ENCODE measurements at places on chromosomes 2 and 18. TPM values are rescaled to one million over a fixed set of nuclear protein-coding genes. Genes with fewer than 3 reads are reported as not detected.

GRCh38 chr18:13288509-13289133 is 70.1 kb downstream of the LDLRAD4 start:
- no peak for DNase-seq

- no peak for DNase-seq
Observed at GRCh38 chr2:216316743-216317142, 55.5 kb downstream of the MARCHF4 start.

- peak; percentile 52 for DNase-seq
Observed at GRCh38 chr2:70132244-70133126, 45.2 kb downstream of the PCBP1 start.

DNA sequence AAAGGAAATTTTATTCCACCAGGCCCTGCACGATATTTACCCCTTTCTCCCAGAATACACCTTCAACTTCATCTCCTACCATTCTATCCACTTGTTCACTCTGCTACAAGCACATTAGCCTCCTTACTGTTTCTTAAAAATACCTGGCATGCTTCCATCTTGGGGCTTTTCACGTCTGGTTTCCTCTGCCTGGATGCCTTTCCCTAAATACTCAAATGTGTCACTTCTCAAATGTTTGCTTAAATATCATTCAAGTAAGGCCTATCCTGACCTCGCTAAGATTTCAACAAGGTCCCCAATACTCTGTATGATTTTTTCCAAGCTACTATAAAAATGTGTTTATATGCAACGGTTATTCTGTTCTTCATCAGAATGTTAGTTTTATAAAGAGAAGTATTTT is 433.0 kb upstream of the CHAC2 start:
- no peak for DNase-seq

The ITGB6 gene
- 20.3 TPM for polyA plus RNA-seq

The CCNYL1 gene
- polyA plus RNA-seq, result 12.0 TPM

DNA sequence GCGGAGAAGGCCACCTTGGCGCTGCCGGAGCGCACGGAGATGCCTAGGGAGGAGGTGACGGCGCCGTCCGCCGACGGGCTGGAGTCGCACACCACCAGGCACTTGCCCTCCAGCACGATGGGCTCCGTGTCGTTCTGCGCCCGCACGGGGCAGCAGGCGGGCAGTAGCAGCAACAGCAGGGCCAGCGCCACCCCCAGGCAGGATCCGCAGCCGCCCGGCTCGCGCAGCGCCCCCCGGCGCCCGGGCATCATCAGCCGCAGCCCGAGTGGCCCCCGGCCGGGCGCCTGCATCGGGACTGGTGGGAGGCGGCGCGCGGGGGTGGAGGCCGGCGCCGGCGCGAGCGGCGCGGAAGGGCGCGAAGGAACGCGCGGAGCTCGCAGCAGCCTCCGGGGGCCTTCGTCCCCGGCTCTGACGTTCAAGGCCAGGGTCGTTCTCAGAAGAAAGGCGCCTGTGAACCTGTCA is 2.2 kb downstream of the CBLN2 start:
- peak; percentile 18 for DNase-seq

- peak; percentile 92 for DNase-seq
Observed at GRCh38 chr2:231925303-231926179, 655 bp downstream of the NPPC start.

- DNase-seq, result no peak
Observed at GRCh38 chr18:5969355-5969988, 74.2 kb upstream of the TMEM200C start.

The ARPC2 gene
- polyA plus RNA-seq, result 436 TPM

GRCh38 chr2:159133797-159134196 is 152.7 kb downstream of the WDSUB1 start:
- no peak for DNase-seq

DNA sequence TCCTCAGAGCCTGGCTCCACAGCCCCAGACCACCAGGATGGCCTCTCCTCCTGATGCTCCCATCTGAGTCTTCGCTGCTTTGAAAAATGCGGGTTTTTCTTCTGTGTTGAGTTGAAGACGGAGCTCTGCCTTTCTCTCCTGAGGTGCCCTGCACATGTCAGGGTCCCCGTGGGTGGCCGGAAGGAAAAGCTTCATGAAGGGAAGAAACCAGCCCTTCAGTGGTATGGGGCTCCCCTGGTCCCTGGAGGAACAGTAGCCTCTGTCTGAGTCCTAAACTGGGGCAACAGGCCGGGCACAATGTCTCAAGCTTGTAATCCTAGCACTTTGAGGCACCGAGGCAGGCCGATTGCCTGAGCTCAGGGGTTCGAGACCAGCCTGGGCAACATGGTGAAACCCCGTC is 54.7 kb upstream of the CAB39 start:
- DNase-seq, result no peak

GRCh38 chr2:5749347-5749746 is 57.2 kb downstream of the SOX11 start:
- DNase-seq, result no peak

The ATP9B gene
- 14.6 TPM for polyA plus RNA-seq

GRCh38 chr2:109516445-109517117 is 97.2 kb downstream of the SEPTIN10 start:
- DNase-seq, result peak; percentile 81

GRCh38 chr2:24088821-24089359 is 4.3 kb upstream of the TP53I3 start:
- DNase-seq, result no peak

GRCh38 chr18:75923169-75923568 is 495.7 kb upstream of the SMIM21 start:
- peak; percentile 17 for DNase-seq

DNA sequence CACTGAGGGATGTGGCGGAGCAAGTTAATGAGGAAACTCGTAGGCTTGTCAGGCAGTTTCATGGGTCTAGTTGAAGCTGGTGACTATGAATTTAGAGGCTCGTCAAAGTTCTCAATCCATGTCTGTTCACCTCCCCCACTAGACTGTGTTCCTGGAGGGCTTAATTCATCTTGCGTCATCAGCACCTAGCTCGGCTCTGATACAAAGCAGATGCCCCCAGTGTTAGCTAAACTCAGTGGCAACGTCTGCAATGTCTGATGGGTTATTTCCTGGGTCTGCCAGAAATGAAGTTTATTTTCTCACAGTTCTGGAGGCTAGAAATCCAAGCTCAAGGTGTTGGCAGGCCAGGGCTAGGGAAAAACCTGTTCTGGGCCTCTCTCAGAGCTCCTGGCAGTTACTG is 140.6 kb downstream of the PID1 start:
- DNase-seq, result peak; percentile 27

GRCh38 chr18:48990481-48991318 is 39.9 kb upstream of the SMAD7 start:
- peak; percentile 75 for DNase-seq

The TRIM43 gene
- not detected for polyA plus RNA-seq

- no peak for DNase-seq
Observed at GRCh38 chr2:608297-608696, 68.9 kb downstream of the TMEM18 start.

DNA sequence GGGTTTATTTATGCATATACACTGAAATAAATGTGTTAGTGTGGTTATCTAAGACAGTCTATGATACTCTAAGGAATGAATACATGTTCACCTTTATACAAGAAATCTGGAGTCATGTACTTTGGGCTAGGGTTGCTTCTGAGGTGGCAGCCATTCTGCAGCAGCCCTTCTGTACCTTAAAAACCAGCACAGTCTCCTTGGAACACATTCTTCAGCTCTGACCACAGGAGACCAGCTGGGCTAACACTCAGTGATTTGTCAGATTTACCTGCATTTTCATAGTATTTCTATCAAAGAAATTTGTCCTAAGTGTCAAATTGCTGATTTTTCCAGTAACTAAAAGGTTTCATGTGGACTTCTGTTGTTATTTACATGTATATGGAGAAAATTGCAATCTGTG is 167.7 kb downstream of the CAMKMT start:
- DNase-seq, result no peak

The TSPYL6 gene
- polyA plus RNA-seq, result not detected

DNA sequence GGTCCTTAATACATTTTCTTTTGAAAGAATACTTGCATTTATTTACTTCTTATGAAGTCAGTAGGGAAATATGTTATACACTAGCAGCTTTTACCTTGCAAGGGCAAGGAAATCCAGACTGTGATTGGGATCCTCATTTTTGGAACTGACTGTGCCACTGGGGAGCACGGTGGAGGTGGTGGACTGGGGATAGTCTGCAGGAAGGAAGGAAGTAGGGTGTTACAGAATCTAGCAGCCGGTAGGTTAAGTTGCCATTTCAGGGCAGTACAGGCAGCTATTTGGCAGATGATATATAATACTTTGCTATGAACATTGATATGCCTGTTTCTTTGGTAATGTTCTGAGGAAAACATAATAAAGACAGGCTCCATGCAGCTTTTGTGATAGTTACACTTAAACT is 238.3 kb downstream of the PHLPP1 start:
- DNase-seq, result no peak

DNA sequence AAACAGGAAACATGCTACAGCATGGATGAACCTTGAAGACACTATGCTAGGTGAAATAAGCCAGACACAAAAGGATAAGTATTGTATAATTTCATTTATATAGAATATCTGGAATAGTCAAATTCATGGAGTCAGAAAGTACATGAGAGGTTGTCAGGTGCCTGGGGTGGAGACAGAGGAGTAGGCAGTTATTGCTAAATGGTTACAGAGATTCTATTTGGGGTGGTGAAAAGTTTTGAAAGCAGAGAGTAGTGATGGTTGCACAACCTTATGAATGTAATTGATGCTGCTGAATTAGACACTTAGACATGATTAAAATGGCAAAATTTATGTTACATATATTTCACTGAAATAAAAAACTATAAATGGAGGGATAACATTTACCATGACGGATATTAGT is 197.4 kb downstream of the VAPA start:
- no peak for DNase-seq

DNA sequence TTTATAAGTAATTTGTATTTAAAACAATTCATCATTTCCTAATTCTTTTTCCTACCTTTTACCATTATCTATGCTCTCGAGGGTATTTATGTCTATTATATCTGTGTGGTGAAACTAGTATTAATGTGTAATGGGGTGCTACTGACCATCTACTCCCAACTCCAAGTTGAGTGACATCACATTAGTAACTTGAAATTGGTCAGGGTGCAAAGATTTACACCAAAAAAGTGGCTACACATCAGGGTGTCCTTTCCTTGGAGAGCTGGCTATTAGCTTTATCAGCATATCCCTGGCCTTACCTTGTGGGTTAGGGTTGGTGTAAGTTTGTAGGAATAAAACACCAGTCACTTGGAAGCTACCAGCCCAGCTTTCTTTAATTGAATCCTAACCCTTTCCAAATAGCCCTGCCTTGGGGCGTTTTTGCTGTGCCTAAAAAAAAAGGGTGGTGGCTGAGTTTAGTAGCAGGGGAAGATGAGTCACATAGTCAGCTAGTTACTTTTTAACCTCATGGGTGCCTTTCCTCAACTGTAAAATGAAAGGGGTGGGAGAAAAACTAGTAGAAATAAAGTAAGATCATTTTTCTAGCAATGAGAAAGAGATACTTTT is 14.0 kb downstream of the ANXA4 start:
- no peak for DNase-seq

GRCh38 chr2:238155761-238156694 is 2.7 kb upstream of the ERFE start:
- DNase-seq, result no peak

DNA sequence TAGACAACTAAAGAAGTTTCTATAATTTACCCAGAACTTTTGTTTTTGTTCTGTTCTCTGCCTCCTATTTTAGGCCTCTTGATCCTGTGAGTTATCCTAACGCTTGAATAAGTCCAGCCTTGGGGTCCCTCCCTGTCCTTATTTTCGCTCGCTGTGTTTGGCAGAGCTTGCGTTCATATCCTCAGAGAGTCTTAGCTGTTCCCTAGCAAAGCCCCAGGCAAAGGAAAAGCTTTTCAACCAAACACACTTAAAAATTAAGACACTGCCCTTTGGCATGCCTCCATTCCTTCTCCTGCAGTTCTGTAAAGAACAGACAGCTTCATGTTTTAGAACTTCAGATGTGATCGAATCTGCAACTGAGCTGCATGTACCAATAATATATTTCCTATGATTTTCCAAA is 517.2 kb downstream of the SUCLG1 start:
- peak; percentile 8 for DNase-seq

DNA sequence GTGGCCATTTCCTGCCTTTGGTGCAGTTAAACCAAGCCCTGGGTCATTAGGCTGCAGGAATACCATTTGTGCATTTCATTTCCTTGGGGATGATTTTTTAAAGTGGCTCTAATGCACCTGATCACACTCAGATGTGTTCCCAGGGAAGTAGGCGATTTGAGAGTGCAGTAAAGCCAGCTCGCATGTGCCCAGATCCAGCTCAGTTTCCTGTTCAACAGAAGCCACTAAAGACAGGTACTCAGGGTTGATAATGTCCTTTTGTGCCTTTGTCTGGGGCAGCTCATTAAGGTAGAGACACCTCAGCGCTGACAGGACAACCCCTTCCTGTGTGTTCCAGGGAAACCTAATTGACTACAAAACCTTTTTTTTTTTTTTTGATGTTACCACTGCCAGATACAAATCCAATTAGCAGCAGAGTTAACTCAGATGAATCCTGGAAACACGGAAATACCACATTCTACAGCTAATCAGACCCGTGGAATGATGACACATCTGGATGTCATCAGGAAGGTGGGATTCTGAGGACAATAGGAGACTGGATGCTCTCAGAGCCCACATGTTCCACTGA is 15.2 kb upstream of the CHRNA1 start:
- DNase-seq, result no peak

GRCh38 chr2:229050133-229050532 is 221.0 kb downstream of the PID1 start:
- DNase-seq, result no peak

DNA sequence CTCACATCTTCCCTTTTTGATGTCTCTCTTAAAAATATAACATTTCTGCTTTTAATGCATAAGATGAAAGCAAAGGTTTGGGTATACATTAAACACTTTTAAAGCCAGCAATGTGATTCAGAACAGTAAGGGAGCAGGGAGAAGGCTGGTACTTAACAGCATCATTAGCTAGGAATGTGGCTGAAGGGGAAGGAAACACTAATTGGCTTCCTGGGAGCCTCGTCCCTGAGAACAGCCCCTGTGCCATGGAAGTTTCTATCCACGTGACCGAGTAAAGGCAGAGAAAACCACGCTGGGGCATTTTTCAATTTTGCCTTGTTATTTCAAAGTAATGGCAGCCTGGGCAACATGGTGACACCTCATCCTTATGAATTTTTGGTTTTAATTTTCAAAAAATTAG is 109.2 kb upstream of the GPC1 start:
- no peak for DNase-seq

The SKOR2 gene
- polyA plus RNA-seq, result not detected

- DNase-seq, result no peak
Observed at GRCh38 chr2:206804326-206804725, 38.9 kb downstream of the FASTKD2 start.

The CCDC121 gene
- 5.4 TPM for polyA plus RNA-seq

DNA sequence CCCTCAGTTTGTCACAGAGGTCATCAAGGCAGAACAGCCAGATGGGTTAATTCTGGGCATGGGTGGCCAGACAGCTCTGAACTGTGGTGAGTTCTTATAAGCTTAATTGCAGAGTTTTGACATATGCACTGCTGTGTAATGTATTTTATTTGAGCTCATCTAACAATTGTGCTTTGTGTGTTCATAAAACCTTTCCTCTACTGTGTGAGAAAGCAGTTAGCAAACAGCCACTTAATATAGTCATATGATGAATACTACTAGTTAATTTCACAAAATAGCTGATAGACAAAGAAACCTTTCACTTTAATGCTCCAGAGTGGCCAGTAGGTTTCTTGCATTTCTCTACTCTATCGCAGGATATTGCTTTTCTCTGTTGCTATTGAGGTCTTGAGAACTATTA is 43.1 kb downstream of the CPS1 start:
- no peak for DNase-seq

- peak; percentile 82 for DNase-seq
Observed at GRCh38 chr2:234840336-234840735, 111.5 kb upstream of the SH3BP4 start.

All from hepatocyte (in vitro differentiated cells).